HuH-7.5 (cell line): ENCODE measurements at places on chromosomes 4 and X.

GRCh38 chr4:85701861-85702321, 226.9 kb downstream of the ARHGAP24 start:
- no peak for DNase-seq

DNA sequence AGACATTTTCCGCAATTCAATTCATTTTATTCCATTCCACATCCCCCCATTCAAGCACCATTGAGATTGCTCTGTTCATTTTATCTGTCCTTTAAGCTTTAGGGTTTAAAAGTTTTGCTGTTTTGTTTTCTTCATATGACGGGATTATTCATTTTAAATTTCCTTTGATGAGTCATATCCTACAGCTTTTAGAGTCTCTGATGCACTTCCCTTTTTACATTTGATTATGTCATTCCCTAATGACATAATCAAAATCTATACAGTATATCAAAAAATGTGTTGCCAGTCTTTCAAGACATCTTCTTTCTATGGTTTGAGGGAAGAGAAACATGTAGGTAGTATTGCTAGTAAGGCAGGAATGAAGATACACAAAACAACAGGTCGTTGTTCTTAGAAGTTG, 456.3 kb downstream of the PDGFC start:
- no peak for DNase-seq

DNA sequence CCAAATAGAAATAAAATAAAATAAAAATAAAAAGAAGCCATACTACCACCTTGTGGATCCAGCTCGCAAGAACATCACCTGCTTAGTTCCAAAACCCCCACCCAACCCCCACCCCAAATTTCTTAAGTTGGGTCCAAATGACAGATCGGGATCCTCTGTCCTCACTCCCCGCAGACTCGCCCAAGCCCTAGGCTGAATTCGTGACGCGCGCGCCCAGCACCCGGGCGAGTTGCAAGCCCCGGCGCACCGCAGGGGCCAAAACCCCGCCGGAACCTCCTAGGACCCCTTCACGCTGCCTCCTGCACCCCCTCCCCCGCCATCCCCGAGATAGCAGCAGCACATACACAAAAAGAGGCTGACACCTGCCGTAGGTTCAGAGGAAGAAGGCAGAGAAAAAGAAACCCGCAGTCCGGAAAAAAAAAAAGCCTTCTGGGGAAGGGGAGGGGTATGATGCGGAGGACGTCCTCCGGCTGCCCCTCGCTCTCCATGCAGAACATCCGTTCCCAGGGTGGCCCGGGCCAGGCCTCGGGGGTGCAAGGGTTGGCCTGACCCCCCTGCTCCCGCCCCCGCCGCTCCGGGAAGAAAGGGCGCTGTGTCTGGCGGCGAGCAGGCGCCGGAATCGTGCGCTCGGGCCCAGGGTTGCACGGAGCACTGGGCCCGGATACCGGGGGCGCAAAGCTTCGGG, 2.6 kb downstream of the NLGN4X start:
- no peak for DNase-seq

DNA sequence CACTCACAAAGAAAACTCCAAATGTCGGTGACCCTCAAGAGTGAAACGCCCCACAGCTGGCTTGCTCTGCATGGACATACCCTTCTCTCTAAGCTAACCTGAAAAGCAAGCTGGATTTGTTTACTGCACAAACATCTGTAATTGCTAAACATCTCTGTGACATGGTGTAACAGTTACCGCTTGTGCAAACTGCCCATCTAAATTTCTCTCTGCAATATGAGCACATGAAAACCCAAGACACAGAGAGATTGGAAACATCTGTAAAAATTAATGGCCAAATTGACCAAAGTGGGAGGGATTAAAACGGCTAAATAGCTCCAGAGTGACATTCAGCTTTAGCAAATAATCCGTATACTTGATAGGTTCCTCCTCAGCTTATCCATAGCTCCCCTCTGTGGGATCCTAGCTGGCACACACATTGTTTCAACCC, 155.0 kb upstream of the MAP3K15 start:
- DNase-seq: no peak

- no peak for DNase-seq
These were observed 144.9 kb downstream of the POLA1 start for GRCh38 chrX:24838629-24839028.

DNA sequence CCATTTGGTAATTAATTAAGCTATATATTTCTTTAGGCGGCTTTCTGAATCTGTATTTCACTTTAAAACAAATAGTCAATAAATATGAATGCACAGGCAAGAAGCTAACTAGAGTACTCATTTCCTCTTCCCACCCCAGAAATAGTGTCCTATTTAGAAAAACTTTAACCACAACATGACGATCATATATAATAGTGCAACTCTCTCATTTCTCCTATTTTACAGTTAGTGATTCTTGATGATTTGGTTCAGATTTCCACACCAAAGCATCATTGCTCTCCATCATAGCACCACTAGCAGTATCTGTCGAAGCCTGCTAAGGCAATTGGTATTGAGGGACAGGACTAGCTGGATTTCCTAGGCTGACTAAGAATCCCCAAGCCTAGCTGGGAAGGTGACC, 184.0 kb upstream of the GALNTL6 start:
- no peak for DNase-seq

GRCh38 chr4:104901961-104902605, 244.6 kb upstream of the TET2 start:
- DNase-seq: no peak

DNA sequence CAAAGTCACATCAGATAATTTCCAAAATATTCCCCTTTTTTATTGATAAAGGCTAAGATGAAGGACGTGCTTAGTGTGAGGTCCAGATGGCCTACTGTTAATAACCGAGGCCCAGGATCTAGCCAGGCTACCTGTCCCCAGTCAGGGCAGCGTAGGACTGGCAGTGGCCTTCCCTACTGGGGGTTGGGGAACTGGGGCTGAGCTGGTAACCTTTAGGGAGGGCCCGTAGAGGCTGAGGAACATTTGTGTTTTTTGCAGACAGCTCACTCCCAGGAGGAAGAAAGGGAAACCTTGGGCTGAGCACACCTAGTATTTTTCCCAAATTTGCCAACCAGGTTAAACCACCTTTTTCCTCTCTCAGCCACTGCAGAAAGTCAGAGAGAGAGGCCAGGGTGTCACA, 59.1 kb downstream of the KLF3 start:
- no peak for DNase-seq

GRCh38 chrX:50167366-50167765, 33.4 kb downstream of the AKAP4 start:
- DNase-seq: no peak

DNA sequence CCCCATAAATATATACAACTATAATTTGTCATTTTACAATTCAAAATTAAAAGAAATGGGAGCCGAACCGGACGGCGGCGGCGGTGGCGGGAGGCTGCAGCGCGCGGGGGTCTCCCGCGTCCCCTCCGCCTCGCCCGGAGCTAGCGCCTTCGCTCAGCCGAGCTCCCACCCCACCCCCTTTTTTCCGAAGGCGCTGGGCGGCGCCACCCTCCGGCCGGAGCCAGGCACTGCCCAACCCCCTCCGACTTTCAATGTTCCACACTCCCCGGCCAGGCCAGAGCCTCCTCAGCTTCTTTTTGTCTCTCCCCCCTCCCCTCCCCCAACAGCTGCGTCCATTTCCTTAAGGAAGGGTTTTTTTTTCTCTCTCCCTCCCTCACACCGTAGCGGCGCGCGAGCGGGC, 214.1 kb upstream of the GEMIN8 start:
- DNase-seq: no peak
